ENCODE measurements at places on chromosomes 3 and 15.

GRCh38 chr3:49513494-49514124, 40.7 kb upstream of the BSN start:
- DNase-seq, result no peak

GRCh38 chr15:95995375-95996168, 334.9 kb upstream of the NR2F2 start:
- no peak for DNase-seq

GRCh38 chr15:64921711-64922110, 10.0 kb downstream of the ANKDD1A start:
- no peak for DNase-seq

- no peak for DNase-seq
Observed at GRCh38 chr3:196047391-196048030, 34.4 kb downstream of the TFRC start.

DNA sequence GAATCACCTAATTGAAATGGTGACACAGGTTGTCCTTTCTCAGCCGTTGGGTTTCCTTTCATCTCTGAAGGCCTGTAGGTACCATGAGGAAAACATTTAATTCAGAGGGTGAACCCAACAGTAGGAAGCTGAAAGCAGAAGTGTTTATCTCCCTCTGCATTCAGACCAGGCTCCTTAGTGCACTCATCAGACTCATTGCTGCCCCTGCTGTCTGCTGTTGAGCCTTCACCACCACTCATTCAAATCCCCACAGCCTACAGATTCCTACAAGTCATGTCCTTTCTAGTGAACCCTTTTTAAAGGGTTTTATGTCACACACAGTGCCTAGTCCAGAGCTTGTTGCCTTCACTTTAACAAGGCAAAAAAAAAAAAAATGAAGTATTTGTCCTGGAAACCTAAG, 13.4 kb downstream of the WDR48 start:
- DNase-seq, result no peak

DNA sequence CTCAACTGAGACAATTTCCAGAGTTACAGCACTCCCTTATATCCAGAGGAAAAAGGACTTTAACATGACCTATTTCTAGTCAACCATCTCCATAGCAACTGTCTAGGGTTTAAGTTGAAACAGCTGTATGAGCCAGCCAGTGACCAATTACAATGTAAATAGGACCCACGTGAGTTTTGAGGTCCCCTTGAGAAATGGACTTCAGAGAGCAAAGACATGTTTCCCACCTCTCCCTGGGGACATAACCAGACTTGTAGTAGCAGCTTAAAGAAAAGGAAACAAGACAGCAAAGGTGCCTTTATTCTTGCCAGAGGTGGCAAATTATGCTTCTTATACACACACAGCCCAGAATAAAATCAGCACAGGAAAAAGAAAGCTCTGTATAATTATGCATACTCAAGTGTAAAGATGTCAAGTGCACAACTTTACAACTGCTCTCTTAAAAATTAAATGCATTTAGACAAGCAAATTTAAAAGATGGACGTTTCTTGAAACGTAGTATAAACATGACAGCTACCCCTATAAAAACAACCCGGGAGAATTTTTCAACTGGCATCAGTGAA, 40.2 kb downstream of the SUMF1 start:
- DNase-seq, result no peak

DNA sequence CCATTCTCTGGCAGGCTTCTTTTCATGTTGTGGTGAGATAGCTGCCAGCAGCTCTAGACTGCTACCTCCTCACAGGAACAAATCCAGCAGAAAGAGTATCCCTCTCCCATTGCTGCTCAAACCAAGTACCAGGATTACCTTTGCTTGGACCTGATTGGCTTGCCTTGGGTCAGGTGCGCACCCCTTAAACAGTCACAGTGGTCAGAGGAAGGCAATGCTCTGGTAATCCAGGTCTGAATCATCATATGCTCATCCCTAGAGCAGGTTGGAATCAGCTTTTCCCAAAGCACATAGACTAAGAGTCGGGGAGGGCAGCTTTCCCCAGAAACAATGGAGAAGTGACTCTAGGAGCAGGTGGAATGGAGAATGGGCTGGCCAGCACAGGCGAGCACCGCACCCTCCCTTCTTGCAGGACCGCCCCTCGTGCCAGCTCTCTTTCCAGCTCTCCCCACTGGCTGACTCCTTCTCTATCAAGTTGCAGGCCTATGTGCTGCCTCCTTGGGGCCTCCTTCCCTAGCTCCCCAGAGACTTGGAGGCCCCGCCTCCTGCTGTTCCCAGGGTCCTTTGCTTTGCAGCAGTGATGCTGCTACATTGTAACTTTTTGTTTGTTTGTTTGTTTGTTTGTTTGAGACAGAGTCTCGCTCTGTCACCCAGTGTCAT, 29.9 kb upstream of the ADPGK start:
- DNase-seq, result no peak

DNA sequence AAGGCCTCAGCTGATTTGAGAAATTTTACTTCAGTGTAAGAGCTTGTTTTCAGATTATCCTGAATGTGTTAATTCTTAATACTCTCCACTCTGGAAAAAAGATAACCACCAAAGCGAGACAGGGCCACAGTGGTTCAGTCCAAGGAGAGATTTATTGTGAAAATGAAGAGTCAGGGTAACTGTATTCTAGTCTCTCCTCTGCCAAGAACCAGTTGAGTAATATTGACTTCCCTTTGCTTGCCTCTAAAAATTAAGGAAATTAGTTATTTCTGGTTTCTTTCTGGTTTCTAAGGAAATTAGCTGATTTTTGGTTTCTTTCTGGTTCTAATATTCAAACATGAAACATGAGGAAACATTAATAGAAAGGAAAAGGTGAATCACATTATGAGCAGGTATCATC, 34.9 kb downstream of the PPP1R2 start:
- DNase-seq, result no peak

- no peak for DNase-seq
Observed at GRCh38 chr3:180185650-180186049, 148.9 kb upstream of the PEX5L start.

GRCh38 chr15:94052711-94053110, 178.7 kb upstream of the MCTP2 start:
- DNase-seq, result no peak

DNA sequence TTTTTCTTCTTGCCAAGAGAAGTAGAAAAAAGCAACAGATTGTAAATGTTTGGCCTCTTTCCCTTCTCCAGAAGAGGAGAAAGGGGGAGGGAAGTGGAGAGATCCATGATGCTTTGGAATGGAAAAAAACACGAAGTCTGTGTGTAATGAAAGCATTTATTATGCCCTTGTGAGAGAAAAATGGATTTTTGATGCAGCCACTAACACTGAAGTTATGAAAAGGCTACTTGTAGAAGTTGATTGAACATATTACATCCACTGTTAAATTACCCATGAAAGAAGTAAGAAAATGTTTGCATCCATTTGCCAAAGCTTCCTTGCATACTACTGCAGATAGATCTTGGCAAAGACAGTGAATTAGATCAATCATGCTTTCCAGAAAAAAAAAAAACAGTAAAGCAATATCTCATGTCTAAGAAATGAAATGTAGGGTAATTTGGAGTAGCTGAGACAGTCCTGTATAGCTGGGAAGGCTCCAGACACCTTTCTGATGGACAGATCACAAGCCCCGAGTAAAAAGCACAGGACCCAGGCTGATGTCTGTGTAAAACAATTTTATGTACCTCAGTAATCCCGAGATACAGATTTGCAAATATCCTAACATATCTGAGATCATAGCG, 295.5 kb downstream of the PLOD2 start:
- no peak for DNase-seq
